A549 treated with Mapracorat at 1 μM for 4 hours (cell line): ENCODE measurements at places on chromosomes 2 and 18. TPM values are rescaled to one million over a fixed set of nuclear protein-coding genes. Genes with fewer than 3 reads are reported as not detected.

The SLC40A1 gene
- 1.8 to 2.1 TPM (median 2.0 TPM) in 5 replicates for total RNA-seq

The MYO7B gene
- total RNA-seq: 0.09 to 0.24 TPM (median 0.14 TPM) in 5 replicates

The CYS1 gene
- 1.1 to 2.0 TPM (median 1.5 TPM) in 5 replicates for total RNA-seq

The MAP2 gene
- total RNA-seq: 0.74 to 1.9 TPM (median 1.4 TPM) in 5 replicates

The GALR1 gene
- not detected in 5 replicates for total RNA-seq
